ENCODE measurements at places on chromosomes 7 and 10.

DNA sequence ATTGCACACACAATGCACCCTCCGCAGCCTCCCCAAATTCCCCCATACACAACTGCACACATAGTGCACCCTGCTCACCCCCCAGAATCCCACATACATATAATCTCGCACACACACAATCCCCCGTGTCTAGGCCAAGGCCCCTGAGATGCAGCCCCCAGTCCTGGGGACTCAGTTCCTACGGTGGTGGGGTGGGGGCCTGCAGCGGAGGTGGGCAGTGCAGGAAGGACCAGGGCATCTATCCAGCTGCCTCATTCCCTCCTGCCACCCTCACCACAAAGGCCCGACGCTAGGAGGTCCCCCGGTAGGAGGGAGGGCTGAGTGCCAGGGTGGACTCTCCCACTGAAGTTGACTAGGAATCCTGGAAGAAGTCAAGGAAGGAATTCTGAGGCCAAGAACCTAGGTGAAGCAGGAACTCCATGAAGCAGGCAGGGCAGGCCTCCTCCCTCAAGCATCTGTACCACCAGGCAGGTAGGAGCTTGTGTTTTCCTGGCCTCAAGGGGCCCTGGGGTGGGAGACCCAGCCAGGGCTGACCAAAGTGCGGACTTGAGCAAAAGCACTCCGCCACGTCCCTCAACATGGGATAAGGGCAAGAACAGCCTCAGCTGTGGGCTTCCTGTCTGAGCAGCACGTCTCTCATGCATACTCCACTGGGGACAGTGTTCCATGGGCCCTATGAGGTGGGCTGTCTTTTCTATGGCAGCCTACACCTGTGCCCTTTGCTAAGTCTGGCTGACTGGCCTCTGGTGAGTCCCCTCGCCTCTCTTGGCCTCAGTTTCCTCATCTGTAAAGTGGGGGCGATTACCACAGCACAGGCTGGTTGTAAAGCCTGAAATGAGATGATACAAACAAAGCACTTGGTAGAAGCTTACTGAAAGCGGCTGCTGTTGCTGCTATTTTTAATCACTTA is 145.7 kb downstream of the MAPK8 start:
- no peak for DNase-seq

GRCh38 chr10:89095701-89096391 is 105.2 kb downstream of the FAS start:
- no peak for DNase-seq

DNA sequence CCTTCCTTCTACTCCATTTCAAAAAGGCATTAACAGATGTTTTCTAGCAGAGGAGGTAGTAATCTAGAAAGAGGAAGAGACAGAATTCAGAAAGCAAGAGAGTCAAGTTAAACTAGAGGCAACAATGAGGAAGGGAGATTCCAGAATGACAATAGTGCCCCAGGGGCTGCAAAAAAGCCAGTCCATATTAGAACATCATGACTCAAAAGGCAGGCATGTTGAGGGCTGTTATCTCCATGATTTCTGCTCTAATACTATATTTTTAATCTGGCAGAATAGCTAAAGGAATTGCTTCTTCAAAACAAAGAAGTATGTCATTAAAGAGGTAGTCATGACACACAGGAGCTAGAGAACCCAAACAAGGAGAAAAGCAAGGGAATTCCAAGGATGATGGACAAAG is 599.6 kb downstream of the INHBA start:
- DNase-seq: peak; percentile 88

DNA sequence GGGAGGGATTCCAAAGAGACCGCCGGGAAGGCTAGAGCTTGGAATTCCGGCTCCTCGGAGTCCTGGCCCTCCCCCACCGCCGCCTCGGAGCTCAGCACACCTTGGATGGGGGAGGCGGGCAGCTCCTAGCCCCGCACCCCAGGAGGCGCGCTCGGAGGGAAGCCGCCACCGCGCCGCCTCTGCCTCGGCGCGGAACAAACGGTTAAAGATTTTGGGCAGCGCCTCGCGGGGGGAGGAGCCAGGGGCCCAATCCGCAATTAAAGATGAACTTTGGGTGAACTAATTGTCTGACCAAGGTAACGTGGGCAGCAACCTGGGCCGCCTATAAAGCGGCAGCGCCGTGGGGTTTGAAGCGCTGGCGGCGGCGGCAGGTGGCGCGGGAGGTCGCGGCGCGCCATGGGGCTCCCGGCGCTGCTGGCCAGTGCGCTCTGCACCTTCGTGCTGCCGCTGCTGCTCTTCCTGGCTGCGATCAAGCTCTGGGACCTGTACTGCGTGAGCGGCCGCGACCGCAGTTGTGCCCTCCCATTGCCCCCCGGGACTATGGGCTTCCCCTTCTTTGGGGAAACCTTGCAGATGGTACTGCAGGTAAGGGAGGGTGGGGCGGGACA is at the start of gene CYP26A1:
Gene CYP26A1, plus strand, starts transcription at position 355 of the 608 bp plus-strand sequence. Its CDS starts 42 bp downstream, at position 397.
- DNase-seq: peak; percentile 52

DNA sequence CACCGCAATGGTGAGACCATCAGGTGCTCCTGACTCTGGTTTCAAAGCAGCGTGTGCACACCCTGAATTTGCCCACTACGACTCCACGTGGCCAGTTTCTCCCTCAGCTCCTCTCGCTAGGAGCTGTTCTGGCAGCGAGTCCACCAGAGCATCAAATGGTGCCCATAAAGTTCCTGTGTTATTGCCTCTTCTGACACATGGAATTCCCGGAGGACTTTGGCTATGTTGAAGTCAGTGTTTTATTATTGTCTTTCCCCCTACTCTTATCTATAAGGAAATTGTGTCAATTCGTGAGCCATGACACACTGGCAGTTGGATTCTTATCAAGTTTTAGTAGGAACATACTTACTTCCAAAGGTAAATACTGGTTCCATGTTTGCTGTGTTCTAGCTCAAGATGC is 53.9 kb upstream of the NPVF start:
- no peak for DNase-seq

GRCh38 chr7:158957510-158957906 is 101.2 kb downstream of the DYNC2I1 start:
- no peak for DNase-seq
